ENCODE measurements at places on chromosomes 3 and 15.

DNA sequence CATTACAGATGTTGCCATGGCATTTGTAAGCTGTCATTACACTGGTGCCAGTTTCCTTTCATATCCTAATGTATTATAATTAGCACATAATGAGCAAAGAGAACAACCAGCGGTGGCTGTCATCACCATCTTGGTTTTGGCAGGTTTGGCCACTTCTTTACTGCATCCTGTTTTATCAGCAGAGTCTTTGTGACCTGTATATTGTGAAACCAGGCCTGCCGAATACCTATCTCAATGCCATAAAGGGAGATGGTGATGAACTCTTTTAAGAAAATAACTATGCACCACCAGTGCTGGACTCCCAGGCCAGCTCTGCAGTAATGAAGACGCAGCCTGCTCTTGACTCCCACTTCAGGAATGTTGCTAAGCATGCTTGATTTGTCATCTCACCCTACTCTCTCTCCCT is 458.1 kb upstream of the NR2F2 start:
- no peak for DNase-seq

GRCh38 chr3:187615630-187616029 is 54.6 kb downstream of the SST start:
- DNase-seq = no peak

DNA sequence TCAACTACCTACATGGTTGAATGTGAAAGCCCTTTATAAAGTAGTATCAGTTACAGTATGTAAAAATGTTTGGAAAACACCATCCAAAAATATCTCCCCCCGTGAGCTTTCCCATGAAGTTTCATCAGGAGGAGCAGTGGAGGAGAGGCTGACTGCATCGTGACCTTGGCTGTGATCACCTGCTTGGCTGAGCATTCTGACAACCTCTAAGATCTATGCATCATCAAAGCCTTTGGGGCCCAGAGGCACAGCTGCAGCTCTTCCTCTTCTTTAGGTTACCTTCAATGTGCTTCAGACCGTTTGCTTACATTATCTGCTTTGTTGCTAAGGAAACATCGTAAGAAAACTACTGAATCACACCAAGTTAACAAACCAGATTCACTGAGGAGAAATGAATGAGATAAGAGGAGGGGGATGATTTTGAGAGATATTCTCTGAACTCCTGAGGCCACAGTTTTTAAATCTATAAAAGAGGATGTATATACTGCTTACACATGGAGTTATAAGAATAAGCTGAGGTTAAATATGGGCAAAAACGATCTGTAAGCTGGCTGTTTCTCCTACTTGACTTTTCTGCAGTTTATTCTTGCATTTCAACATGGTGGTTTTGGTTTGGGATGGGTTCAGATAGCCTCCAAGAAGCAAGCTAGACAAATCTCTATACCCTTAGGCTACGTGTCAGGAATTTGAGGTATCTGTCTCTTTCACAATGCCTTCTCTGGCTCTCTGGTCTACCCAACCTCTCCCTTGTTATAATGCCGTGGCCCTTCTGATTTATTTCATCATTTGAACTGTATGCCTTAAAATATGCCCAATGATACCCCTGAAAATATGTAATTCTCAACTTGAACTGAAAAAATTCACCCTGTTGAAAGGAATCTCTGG is 4.0 kb downstream of the GCSAM start:
- DNase-seq = no peak

- no peak for DNase-seq
Observed at GRCh38 chr15:33086500-33087121, 107.9 kb downstream of the FMN1 start.

DNA sequence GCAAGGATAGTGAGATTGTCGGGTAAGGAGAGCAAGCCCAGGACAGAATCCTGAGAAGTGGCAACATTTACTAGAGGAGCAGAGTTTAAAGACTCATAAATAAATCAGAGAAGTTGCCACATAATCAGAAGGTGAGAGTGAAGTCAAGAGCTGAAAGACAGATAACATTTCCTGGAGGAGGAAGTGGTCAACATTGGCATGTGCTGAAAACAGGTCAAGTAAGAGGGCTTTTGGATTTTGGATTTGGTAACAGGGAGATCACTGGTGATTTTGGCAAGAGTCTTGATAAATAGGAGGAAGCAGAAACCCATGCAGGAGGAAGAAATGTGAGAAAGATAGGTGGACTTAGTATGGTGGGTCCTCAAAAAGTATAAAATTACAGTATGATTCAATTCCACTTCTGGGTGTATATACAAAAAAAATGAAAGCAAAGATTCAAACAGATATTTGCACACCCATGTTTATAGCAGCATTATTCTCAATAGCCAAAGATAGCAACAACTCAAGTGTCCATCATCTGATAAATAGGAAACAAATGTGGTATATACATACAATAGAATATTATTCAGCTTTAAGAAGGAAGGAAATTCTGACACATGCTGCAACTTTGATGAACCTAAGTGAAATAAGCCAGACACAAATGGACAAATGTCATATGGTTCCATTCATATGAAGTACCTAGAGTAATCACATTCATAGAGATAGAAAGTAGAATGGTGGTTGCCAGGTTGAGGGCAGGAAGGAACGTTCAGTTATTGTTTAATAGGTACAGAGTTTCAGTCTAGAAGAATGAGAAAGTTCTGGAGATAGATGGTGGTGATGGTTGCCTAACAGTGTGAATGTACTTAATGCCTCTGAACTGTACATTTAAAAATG is 27.3 kb upstream of the MBNL1 start:
- no peak for DNase-seq

GRCh38 chr3:146746190-146746589 is 141.0 kb upstream of the PLSCR5 start:
- no peak for DNase-seq

GRCh38 chr3:106717178-106717780 is 660.0 kb upstream of the CCDC54 start:
- no peak for DNase-seq

GRCh38 chr15:52557274-52557641 is 11.6 kb downstream of the ARPP19 start:
- no peak for DNase-seq

GRCh38 chr3:9852528-9852927 is 8.7 kb upstream of the RPUSD3 start:
- no peak for DNase-seq

GRCh38 chr3:161323926-161324621 is 47.2 kb downstream of the SPTSSB start:
- DNase-seq = no peak

GRCh38 chr15:32908135-32908801 is 190.5 kb downstream of the GREM1 start:
- DNase-seq = no peak

GRCh38 chr3:67018789-67019526 is 20.9 kb downstream of the KBTBD8 start:
- no peak for DNase-seq

- DNase-seq = no peak
Observed at GRCh38 chr15:69305204-69305931, 6.7 kb downstream of the PAQR5 start.

DNA sequence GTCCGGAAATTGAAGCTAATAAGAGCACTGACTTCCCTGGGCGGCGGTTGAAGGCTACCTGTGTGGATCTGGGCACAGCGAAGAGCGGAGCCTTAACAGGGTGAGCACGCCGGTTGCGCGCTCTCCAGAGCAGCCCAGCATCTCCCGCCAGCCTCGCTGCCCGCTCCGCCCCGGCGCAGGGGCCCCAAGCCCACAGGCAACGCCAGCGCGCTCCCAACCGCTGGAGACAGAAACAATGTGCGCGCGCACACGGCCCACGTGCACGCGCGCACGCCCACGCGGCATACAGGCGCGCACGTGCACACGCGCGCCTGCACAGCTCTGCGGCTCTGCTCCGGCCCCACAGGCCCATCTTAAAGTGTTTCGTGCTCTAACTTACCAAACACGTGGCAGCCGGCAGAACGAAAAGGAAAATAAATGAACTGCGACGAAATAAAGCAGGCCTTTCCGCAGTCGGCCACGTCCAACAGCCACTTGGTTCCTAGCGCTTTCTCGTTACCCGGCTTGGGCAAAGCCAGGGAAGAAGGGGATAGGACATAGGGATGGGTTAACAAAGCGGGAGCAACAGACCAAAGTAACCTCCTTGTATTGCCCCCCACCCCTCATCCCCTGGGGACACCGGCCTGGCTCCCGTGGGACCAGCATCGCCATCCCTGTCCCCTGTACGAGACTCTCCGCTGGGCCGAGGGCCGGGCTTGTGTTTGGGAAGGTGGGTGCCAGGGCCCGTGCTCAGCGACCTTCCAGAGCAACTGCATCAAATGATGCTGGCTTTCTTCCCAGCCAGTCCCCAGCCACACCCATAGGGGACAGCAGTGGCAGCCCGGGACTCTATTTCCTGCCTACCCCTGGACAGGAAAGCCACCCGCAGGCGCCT is 203.7 kb downstream of the ABHD5 start:
- DNase-seq = no peak

DNA sequence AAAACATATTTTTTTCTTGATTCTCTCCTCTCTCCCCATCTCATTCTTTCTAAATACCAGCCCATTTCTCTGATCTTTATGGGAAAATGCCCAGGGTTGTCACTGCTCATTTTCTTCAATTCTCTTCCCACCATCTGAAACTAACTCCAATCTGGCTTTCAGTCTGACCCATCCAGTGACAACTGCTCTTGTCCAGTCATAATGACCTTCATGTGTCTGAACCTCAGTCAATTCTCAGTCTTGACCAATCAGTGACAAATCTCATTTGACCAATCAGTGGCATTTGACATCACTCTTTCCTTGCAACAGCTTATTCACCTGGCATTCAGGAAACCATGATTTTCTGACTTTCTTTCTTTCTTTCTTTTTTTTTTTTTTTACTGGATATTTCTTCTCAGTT is 15.1 kb downstream of the VEPH1 start:
- DNase-seq = no peak

GRCh38 chr15:41417418-41418195 is 712 bp downstream of the RTF1 start:
- DNase-seq = no peak

- DNase-seq = no peak
Observed at GRCh38 chr3:165837058-165837525, at the start of gene BCHE. Gene BCHE, minus strand, starts transcription at chr3:165837423. Its CDS starts 6,390 bp downstream, at chr3:165831033.

DNA sequence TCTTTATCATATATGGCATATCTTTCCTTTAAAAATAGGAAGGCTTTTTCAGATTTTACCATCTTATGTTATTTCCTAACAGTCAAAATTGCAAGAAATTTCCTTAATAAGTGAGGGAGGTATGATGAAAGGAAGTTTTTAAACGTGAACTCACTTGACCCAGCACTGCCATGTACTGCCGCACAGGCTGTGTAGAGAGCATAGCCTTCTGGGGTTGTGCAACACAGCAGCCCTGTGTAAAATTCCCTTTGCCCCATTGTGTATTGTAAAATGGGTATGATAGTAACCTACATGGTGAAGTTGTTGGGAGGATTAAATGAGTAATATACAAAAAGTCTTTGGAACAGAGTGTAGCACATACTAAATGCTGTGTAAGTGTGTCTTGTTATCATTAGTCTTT is 78.6 kb downstream of the PEX5L start:
- DNase-seq = no peak

GRCh38 chr15:101615414-101615985 is 36.7 kb downstream of the TM2D3 start:
- DNase-seq = no peak

DNA sequence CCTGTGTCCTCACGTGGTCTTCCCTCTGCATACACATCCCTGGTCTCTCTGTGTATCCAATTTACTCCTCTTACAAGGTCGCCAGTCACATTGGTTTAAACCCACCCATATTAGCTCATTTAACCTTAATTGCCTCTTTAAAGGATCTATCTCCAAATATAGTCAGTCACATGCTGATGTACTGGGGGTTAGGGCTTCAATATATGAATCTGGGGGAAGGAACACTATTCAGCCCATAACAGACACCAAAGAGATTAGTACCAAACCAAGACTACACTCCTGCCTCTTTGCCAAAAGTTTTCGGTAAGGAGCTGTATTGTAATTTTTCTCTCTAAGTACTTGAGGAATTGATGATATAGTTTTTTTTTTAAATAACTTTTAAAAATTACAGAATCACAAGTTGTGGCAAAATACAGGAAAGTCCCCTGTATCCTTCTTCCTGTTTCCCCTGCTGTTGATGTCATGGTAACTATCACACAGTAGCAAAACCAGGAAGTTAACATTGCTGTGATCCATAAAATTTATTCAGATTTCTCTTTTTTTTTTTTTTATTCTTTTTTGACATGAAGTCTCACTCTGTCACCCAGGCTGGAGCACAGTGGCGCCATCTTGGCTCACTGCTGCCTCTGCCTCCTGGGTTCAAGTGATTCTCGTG is 67.8 kb downstream of the SLCO3A1 start:
- DNase-seq = no peak

- DNase-seq = no peak
Observed at GRCh38 chr3:69695443-69695842, 43.8 kb upstream of the MITF start.

GRCh38 chr3:102810937-102811336 is 376.1 kb downstream of the ZPLD1 start:
- DNase-seq = no peak

DNA sequence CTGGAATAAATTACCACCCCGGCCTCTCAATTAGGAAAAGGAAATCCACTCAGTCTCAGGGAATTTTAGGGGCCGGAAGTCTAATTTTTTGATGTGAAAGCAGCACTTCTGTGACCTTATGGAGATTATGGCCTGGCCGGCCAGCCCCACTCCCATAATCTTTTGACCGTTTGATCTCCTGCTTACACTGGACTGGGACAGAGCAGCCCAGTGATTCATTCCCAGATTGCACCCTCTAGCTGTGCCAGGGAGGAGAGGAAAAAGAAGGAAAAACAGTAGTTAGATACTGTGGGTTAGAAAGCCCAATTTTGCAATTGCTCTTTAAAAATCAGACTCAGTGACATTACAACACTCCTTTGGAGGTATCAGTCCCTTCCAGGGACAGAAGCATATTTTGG is 32.4 kb downstream of the GJD2 start:
- peak; percentile 70 for DNase-seq

GRCh38 chr3:116350119-116350733 is 95.1 kb downstream of the LSAMP start:
- no peak for DNase-seq

DNA sequence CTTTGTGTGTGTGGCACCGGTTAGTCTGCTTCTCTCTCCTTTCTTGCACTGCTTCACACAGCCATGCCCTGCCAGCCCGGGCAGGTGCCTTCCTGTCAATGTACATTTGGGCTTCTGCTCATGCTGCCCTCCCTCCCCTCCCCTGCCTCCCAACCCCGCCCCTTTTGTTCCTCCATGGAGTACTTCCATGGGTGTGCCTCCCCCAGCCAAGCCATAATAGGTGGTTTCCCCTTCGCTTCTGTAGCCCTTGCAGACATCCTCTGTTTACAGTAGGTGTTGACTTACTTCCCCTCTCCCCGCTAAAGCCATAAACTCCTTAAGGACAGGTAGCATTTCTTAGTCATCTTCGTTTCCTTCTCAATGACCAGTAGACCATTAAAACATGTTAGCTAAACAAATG is 31.8 kb upstream of the CRTC3 start:
- no peak for DNase-seq

DNA sequence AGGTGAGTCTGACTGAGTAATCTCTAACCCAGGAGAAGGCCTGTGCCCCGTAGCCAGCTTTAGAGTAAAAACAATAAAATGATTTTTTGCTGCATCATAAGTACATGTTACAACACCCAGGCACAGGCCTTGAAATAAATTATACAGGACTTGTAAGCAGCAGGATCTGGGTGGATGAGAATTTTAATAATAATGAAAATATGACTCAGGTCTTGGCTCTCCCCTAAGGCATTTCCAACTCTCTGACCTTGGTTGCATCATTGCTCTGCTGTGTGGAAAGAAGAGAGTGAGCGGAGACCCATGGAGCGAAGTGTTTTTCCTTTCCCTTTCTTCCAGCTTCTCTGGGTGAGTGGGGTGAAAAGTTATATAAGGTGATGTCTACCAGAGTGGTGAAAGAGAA is 44.6 kb downstream of the EOMES start:
- DNase-seq = peak; percentile 64

All from retinal pigment epithelial cell (primary cell).